CD8-positive, alpha-beta T cell (primary cell): ENCODE measurements at places on chromosomes 2 and 18. TPM values are rescaled to one million over a fixed set of nuclear protein-coding genes. Genes with fewer than 3 reads are reported as not detected.

The ZSWIM2 gene
- total RNA-seq = not detected

The SLC11A1 gene
- total RNA-seq = 0.72 TPM

The DLX1 gene
- total RNA-seq = not detected

The GPAT2 gene
- total RNA-seq = 0.98 TPM

The INO80D gene
- 48.6 TPM for total RNA-seq

The GREB1 gene
- total RNA-seq = 0.25 TPM

The CACNB4 gene
- total RNA-seq = 0.17 TPM

The ELOA2 gene
- not detected for total RNA-seq
